ENCODE measurements at places on chromosomes 7 and 10.

DNA sequence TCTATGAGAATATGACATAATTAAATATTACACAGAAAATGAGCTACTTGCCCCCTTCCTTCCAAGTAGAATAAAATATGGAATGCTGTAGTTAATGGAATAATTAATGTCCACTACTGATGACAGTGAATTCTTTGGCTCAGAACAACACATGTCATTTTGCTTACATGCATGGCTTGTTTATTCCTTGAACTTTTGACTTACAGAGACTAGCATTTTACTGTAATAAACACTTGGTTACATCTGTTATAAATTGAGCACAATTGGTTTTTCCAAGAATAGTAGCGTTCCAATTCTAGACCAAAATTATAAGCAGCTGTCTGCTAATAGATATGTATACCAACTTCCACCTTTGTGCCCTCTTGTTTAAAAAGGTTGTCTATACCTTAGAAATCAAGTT, 286.7 kb downstream of the OTUD1 start:
- DNase-seq: no peak

DNA sequence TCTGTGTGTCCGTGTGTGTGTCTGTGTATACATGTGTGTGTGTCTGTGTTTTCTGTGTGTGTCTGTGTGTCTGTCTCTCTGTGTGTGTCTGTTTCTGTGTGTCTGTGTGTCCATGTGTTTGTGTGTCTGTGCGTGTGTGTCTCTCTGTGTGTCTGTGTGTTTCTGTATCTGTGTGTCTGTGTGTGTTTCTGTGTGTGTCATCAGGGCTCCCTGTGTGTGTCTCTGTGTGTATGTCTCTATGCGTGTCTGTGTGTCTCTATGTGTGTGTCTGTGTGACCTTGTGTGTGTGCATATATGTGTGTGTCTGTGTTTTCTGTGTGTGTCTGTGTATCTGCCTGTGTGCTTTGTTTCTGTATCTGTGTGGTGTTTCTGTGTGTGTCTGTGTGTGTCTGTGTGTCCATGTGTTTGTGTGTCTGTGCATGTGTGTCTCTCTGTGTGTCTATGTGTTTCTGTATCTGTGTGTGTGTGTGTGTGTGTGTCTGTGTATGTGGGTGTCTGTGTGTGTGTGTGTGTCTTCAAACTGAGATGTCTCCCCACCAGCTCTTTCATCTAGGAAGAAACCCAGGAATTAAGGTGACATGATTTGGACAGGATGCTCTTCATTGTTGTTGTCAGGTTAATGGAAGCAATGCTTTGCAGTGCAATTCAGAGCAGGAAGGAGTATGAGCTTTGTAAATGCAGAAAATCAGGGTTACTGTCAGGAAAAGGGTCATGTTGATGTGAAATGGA, 20.7 kb upstream of the PPIF start:
- no peak for DNase-seq

DNA sequence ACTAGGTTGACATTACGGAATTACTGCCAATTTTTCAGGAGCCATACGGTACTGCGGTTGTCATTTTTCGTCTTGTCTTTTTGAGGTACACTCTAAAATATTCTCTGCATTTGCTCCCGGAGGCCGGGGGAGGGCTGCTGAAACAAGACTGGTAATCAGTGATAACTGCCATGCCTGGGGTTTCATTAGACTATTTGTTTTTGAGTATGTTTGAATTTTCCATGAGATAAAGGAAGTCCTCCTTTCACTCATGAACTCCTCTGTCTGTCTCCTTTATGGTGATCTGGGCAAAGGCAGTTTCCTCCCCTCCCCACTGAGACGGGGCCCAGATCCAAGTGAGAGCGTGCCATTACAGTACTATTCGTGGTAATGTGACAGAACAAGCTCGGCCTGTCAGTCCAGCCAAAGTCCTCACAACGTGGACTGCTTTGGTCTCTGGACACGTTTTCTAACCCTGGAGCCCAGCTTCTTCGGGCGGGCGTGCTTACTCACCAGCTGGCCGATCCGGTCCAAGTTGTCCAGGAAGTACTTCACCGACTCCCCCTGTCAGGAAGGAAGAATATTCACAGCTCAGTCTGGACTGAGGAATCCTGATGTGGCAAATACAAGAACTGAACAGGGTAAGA, 45.1 kb downstream of the AMZ1 start:
- no peak for DNase-seq

DNA sequence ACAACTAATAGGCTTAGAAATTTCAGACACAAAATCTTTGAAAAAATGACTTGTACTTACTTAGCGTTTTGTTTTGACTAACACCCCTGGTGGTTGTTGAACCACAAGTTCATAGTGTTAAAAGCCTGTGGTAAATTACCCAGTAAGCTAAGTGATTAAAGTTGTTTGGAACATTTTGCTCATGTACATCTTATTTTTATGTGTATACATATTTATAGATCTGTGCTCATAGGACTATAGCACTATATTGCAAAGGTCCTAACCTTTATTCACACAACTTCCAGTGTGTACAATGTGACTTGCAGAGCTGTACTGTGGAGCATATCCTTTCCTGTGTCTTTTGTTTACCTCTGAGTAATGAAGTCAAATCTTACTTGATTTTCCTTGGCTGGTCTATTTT, 79.6 kb downstream of the BMPR1A start:
- DNase-seq: no peak

DNA sequence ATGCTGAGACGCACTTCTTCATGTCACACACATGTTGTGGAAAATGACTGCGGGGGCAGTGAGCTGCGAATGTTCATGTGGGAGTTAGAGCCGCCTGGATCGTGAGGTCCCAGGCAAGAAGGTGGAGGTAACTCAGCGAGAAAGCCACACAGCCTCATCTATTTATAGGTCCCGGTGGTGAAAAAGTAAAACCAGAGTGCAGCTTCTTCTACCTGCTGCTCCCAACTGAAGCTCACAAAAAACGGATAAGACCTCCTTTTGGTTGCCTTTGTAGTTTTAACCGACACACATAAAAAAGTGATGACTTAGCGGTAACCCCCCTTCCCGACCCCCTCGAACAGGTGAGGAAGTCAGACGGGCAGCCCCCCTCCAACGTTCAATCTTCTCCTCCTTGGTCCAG, 276.9 kb downstream of the GATA3 start:
- DNase-seq: no peak

DNA sequence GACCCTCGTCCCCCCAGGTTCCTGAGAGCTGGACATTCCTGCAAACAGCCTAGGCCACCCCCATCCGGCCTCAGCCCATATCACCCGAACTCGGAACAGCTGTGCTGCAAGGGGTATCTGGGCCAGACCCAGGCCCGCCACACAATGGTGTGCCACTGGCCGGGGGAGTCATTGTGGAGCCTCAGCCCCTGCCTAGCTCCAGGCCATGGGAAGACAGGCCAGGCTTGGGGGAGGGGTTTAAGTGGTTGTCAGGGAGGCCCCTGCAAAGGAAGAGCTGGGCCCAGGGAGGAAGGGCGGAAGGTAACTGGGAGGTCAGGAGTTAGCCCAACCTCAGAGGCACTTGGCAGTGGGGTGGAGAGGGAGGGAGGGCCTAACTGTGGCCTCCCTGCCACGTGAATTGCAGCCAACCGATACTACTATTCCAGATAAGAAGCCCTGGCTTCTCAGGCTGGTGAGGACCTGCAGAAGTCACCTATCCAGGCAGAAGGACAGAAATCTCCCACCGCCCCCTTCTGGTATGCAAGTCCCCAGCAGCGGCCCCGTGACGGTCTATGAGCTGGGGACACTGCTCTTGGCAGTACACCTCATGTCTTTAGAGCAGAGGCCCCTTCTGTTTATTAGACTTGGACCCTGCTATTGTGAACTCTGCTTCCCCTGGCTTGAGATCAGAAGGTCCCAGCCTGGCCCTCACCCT, 26.8 kb downstream of the VSIR start:
- DNase-seq: no peak

GRCh38 chr7:2405601-2406345, 2.4 kb downstream of the CHST12 start:
- DNase-seq: no peak

GRCh38 chr10:17081431-17081830, 48.2 kb downstream of the CUBN start:
- DNase-seq: no peak

GRCh38 chr10:99410146-99410545, 20.3 kb downstream of the GOT1 start:
- no peak for DNase-seq

DNA sequence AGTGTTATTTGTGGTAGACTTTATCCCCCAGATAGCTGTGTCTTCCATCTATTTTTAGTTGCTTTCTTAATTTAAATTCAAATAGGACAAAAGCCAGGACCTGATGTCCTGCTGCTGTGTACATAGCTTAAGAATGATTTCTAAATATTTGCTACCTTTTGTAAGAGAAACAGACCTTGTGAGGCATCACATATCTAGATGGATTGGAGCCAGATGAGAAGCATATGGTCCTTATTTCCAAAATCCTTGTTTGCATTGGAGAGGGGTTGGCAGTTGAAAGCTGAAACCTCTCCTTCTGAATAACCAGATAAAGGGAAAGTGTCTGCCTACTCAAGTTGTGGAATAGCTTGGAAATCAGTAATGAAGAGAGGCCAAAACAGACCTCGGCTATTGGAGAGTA, 50.7 kb upstream of the AMPH start:
- DNase-seq: no peak

DNA sequence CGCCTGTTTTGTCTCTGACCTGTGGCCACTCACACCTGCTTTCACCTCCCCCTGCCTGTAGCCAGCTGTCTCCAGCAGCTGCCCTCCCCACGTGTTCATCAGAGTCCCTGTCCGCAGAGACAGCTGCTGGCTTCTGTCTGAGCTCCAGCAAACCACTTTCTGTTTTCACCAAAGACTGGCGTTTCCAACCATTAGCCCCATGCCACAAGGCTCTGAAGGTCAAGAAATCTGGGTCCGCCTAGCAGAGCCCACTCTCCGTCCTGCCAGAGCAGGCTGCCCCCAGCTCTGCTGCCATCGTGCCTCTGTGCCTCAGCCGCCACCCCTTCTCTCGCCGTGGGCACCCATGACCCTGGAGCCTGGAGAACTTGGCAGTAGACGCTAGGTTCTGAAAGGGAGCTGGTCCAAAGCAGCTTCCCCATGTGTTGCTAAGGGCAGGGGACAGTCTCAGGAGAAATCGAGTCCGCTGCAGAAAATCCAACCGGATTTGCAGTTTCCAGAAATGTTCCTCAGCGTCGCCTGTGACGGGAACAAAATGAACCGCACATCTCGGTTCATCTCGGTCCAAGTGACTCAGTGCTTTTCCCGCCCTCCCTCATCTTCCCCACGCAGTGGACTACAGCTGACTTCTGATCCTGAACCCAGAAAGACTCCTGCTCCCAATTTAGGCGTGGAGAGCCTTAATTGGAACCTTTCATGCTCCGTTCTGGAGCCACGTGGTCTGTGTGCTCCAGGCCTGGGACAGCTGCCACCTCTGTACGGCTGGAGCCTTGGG, 28.0 kb downstream of the TMEM120A start:
- DNase-seq: no peak

DNA sequence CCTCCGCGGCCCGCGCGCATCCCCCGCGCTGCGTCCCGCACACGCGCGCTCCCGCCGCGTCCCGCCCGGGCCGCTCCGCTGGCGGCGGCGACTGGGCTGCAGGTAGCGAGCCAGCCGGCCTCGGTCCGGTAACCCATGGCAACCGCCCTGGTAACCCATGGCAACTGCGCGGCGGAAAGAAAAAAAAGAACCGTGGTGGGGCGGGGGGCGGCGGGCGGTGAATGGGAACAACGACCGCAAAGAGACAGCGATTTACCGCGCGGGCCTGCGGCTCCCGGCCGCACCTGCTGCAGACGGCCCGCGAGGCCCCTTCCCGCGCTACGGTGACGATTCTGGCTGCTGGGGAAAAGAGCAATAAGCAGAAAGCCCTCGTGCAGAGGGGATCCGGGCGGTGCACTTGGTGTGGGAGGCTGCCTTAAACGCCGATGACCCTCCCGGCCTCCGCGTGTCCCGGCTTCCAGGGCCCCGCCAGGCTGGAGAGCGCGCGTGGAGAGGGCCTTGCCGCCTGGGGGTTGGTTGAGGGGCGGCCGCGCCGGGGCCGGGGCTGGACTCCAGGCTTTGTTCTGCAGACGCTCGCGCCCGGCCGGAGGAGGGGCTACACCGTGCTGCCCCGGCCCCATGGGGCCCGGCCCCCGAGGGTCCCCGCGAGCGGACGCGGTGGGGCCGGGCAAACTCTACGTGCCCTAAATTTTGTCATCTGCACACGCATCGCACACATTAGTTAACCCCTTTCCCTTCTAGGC, 84.7 kb downstream of the SNX10 start:
- peak; percentile 61 for DNase-seq

DNA sequence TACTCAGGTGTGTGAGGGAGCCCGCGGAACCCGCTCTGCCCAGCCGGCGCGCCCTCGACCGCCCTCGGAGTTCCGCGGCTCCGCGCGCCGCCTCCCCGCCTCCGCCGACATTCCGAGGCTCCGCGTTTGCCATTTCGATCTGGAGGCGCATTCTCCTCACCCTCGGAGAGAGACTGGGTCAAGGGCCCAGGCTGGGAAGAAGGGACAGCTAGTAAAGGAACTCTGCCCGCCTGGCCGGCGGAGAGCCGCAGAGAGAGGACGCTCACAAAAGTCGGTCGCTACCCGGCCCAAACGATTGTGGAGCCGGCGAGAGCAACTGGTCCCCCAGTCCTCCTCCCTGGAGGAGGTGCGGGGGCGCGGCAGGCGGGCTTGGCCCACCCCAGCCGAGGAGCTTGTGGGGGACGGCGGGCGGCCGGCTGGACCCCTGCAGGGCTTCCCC, 74.5 kb upstream of the LEP start:
- no peak for DNase-seq

DNA sequence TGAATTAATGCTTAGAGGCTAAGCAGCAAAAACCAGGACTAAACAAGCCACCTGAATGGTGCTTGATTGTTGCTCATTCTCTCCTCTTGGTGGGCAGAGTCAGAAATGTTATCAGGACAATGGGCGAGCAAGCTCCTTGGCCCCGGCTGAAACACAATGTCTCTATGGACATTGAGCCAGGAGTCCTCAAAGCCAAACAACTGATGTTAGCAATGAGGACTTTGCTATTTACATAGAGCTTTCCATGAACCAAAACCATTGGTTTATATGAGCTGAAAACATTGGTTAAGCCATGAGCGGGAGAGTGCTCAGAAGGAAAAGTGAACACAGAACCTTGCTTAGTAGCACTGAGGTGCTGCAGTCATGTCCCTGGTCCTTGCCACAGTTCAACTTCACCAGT, 21.5 kb upstream of the NPVF start:
- no peak for DNase-seq

DNA sequence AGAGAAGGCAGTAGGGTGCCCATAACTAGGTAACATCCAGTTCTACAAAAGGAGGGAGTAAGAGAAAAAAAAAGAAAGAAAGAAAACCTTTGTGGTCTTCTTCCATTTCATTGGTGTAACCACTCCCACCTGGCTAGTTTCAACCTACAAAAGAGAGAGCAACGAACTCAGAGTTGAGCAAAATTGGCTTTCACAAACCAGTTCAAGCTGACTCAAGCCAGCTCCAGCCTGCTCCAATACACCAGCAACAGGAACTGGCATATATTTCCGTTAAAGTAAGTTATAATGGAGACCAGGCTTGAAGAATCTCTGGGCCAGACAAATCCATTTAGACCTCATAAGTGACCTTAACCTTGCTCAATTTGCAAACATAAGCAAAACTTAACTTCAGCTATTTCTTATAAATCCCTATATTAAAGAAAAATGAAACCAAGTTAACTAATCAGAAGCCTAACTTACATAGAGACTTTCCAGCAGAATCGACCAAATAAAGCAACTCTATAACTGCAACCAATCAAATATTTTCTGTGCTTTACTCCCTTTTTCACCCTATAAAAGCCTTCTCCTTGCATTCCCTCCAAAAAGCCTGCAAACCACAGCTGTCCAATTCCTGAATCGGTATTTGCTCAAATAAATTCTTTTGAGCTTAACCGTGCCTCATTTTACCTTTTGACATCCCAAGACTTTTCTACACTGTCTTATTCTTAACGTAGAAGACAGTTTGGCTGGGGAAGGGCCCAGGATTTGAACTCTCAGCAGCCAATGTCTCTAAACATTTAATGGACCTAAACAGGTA, 10.1 kb downstream of the ANKRD22 start:
- DNase-seq: no peak
